ENCODE measurements at places on chromosomes 11 and 22.
A peak's percentile ranks its signal among the peaks of the same experiment; 100 is the strongest.

DNA sequence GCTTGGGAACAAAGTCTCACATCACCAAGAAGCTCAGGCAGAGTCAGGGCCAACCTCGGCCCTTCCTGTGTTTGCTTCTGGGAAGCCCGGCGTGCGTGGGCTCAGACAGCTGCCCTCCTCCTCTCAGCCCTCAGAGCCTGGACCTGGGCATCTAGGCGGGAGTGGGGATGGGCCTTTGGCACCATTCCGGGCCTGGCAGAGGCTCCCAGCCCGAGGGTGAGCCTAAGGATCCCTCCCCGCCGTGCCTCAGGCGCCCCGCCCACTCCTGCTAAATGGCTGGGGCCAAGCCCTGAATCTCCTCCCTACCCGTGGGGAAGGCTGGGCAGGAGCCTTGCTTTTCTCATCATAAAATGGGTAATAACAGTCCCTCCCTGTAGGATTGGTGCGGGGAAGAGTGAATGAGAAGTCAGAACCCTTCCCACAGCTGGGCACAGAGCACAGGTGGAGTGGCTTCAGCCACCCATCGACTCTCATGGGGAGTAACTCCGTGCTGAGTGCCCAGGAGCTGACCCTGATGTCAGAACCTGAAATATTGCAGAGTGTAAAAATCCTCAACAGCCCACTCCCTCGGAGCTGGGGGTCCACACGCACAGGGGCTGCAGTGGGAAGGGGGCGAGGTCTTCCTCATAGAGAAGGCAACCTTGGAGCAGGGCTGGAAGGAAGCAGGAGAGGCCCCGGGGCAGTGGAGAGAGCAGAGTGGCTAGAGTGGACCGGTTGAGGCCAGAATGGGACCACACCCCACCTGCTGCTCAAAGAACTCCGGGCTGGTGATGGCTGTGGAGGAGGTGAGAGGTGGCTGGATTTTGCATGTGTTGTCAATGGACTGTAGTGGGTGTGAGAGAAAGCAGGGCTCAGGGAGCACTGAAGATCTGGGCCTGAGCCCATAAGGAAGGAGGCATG lies 18.8 kb upstream of the CDKN1C start:
- no peak for DNase-seq

GRCh38 chr11:76186776-76187279 lies 19.5 kb downstream of the WNT11 start:
- no peak for DNase-seq

- no peak for DNase-seq
Observed at GRCh38 chr11:104222464-104222863, 58.5 kb upstream of the PDGFD start.

DNA sequence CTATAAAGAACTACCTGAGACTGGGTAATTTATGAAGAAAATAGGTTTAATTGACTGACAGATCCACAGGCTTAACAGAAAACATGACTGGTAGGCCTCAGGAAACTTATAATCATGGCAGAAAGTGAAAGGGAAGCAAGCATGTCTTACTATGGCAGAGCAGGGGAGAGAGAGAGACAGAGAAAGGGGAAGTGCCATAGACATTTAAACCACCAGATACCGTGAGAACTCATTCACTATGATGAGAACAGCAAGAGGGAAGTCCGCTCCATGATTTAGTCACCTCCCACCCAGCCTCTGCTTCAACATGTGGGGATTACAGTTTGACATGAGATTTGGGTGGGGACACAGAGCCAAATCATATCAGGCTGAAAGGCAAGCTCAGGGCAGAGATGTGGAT lies 327.1 kb upstream of the DDI1 start:
- peak; percentile 20 for DNase-seq

DNA sequence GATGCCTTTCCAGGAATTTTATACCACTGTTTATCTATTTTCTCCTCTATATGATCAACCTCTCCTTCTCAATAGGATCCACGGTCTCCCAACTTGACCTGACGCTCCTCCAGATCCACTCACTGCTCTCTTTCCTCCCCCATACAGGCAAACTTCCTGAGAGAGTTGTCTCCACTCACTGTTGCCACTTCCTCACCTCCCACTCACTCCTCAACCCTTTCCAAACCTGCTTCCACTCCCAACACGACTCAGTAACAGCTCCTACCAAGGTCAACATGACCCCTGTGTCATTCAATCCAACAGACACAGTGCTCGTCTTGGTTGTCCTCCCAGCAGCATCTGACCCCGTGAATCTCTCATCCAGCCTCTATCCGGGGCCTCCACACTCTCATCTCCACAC lies 3.1 kb downstream of the APBB1 start:
- no peak for DNase-seq

- no peak for DNase-seq
Observed at GRCh38 chr11:28763876-28764275, 655.7 kb downstream of the METTL15 start.

DNA sequence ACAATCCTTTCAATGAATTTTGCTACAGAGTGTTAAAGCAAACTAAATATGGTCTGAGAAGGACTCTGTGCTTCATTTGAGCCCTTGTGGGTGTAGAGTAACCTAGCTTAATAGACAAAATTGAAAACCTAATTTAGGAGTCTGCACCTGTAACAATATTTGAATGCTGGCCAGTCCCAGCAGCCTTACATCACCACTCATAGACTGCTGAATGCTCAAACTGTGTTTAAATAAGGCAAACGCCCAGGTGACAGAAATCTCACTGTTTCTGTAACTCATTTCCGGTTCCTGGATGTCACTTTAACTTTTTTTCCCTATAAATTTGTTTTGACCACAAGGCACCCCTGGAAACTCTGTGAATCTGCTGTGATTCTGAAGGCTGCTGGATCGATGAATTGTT lies 45.5 kb upstream of the GLYATL1B start:
- no peak for DNase-seq

- DNase-seq: no peak
Observed at GRCh38 chr11:108536783-108537182, 38.6 kb upstream of the POGLUT3 start.

DNA sequence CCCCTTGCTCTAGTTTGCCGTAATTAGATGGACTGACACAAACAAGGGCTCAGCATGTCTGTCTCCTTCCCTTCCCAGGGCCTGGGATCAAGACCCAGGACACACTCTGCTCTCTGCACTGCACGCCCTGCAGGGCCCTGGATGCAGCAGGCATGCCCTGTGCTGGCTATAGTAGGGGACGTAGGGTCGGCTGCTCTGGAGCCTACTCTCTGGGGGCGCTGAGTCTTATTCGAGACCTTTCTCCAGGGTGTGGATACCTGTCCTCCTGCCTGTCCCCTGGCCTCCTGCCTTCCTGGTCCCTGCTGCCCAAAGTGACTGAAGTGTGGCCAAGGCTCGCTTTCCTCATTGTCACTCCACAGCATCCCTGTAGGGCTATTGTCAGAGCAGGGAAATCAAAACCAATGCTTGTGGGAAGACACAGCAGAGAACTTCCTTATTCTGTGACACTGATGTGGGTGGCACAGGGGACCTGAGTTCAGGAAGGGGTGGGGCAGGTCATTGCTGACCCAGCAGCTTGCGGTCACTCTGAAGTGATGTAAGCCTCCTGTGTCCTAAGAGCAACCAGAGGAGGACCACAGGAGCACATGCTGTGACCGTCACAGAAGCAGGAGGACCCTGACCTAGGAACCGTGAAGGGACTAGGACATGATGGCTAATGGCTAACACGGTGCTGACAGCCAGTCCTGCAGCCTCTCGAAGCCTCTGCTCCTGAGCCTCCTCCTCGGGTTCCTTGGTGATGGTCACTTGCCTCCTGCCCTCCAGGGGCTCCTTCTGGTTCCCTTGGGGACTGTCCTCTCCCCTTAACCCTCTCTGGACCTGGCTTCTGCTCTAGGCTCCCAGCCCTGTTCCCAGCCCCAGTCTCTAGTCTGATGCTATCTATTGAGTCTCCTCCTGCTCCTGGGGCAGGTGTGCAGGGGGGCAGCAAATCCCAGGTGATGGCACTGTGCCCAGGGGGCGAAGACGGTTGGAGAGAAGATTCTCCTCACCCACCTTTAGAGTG lies 10.3 kb downstream of the APOBEC3A start:
- peak; percentile 62 for DNase-seq

GRCh38 chr22:20258584-20259326 lies 9.4 kb downstream of the RTN4R start:
- DNase-seq: no peak

- DNase-seq: no peak
Observed at GRCh38 chr22:49368976-49369725, 458.5 kb downstream of the BRD1 start.

DNA sequence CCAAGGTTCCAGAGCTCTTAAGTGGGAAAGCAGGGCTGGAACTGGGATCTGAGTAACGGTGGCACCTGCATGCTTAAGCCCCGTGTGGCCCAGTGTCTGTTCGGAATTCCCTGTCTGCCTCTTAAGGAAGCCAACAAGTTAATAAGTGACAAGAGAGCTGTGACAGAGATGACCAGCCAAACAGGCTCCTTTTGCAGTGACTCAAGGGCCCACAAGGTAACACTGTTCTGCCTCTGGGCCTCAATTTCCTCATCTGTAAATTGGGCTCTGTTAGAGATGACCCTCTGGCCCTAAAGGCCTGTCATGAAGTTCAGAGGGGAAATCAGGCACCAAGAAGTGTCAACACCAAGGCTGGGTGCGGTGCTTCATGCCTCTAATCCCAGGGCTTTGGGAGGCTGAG lies 18.6 kb downstream of the USH1C start:
- DNase-seq: no peak

DNA sequence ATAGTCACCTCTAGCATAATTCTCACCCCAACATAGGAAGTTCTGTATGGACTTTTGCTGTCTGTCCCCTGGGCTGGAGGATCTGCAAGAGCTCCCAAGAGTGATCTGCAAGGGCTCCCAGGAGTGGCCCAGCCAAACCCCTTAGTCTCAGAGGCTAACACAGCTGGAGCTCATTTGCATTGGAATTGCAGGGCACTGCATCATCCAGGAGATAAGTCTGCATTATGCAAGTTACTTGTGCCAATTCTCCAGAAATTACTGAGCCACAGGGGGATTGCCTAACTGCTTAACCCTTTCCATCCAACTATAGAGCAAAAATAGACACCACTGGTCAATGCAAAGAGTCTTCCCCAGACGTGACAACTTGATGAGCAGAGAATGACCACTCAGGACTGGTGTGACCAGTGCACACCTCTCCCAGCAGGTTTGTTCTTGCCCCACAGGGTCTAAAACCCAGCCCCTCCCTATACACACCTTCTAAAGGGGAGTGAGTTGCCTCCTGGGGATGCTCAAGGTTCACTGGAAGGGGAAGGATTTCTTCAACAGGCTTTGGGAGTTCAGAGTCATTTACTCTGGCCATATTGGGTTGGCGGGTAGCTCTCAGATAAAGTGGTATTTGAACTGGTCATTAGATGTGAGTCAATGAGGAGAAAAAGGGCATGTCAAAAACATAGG lies 38.4 kb downstream of the POU2AF3 start:
- peak; percentile 79 for DNase-seq

DNA sequence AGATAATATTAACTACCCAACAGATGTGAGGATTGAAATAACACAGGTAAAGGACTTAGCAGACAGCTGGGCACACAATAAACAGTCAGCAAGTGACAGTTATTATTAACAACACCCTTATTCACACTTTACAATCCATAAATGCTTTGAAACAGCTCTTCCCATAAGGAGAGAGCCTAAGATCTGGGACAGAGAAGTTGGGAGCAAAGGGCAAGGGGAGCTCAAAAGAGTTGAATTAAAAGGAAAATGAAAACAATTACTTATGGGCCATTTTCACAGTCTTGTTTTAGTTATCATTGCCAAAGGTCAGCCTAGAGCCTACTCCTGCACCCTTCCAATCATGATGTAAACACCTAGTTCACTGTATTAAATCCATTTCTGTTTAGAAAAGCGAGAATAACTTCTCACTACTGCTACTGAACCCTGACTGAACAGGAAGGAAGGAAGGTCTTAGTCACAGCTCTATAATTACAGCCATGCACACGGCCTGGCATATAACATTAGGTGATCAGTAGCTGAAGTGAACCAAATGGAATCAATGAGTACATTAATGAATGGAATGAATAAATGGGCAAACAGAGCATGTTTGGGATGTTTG lies 111.3 kb downstream of the PLEKHA7 start:
- no peak for DNase-seq

GRCh38 chr11:79067352-79067679 lies 373.5 kb downstream of the TENM4 start:
- DNase-seq: no peak

DNA sequence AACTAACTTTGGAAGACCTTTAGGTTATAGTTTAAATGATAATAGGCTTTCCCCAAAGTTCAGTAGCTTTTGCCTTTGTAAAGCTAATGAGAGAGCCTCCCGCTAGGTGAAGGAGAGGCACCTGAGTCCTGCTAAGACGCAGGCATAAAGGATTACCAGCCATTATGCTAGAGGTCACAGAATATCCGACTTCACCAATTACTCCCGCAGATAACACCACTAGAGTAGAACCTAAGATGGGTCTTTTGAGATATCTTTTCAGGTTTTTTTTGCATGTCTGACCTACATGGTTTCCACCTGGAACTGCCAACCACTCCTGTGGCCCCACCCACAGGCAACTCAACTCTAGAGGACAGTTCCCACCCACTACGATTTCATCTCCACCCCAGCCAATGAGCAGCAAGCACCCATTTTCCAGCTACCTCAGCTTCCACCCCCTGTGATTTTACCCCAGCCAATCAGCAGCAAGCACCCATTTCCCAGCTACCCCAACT lies 314.3 kb downstream of the BRD1 start:
- DNase-seq: no peak

GRCh38 chr11:15119826-15120225 lies 5.1 kb downstream of the INSC start:
- DNase-seq: no peak

- DNase-seq: no peak
Observed at GRCh38 chr11:116177521-116178210, 595.1 kb downstream of the BUD13 start.

- no peak for DNase-seq
Observed at GRCh38 chr11:130449996-130450769, 1.7 kb downstream of the ADAMTS15 start.

- peak; percentile 4 for DNase-seq
Observed at GRCh38 chr11:17547051-17547577, at the start of gene OTOG. Gene OTOG (plus strand): TSS chr11:17547259. CDS start chr11:17547373, 114 bp downstream.

GRCh38 chr22:40450616-40451015 lies 80.2 kb downstream of the SGSM3 start:
- DNase-seq: no peak

- no peak for DNase-seq
Observed at GRCh38 chr11:30489511-30489910, 96.6 kb downstream of the MPPED2 start.

GRCh38 chr11:68584991-68585524 lies 99.3 kb upstream of the GAL start:
- no peak for DNase-seq

DNA sequence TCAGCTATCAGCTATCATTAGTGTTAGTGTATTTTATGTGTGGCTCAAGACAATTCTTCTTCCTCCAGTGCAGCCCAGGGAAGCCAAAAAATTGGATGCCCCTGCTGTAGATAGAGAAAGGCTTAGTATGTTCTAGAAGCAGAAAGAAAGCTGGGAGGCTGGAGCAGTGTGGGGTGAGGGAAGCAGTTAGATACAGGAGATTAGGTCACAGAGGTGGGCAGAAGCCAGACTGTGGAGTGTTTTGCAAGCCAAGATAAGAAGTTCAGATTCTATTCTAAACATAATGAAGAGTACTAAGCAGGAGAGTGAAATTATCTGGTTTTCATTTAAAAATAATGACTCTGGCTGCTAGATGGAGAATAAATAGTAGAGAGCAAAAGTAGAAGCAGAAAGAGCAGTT lies 381.7 kb downstream of the DCDC1 start:
- no peak for DNase-seq

Measured in PC-9 (cell line).